NCI-H1092 treated with DMSO at 0.1 percent for 48 hours (cell line): ENCODE measurements at places on chromosomes 3 and 15.

DNA sequence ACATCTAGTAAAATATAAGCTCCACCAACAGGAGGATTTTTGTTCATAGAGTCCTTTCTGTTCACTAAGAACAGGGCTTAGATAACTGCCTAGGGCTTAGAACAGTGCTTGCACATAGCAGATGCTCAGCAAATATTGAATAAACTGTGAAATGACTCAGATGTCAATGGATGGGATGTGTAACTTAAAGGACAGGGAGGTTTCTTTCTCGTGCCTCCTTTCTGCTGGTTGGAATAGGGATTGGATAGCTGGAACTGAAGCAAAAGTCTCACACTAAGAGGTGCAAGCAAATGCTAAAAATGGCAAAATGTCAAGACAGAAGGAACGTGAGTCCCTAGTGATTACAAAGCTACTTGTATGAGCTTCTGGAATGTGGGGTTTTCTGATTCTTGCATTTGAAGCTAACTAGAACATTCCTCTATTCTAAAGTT lies 392.8 kb upstream of the WNT5A start:
- DNase-seq, result no peak

- DNase-seq, result no peak
Measured at GRCh38 chr3:135329479-135329878, 534.4 kb downstream of the EPHB1 start.

DNA sequence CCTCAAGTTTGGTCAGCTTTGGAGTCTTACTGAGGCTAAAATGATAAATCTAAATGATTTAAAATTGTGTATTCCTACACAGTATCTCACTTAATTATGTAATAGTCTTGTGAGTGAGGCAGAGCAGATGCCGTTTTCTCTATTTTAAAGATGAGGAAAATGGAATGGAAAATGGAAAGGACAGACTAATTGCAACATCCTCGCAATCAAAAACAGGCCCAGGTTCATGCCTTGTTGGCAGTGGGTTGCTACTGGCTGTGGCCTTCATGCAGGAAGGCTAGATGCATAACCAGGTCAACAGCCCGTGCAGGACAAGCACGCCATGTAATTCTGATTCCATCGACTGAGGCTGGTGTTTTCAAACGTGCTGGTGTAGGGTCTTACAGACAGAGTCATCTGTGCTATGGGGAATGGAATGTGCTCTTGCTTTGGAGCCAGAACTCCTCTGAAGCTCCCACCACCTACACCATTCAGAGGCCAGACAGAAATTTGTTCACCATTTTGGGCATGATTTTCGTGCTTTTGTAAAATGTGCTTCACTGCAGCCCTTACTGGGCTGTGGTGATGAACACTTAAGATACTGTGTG lies 37.9 kb downstream of the MLH1 start:
- no peak for DNase-seq

GRCh38 chr3:151051533-151051932 lies 33.9 kb upstream of the MED12L start:
- DNase-seq, result no peak

- peak; percentile 91 for DNase-seq
Measured at GRCh38 chr3:32109256-32109655, 2.8 kb downstream of the GPD1L start.

DNA sequence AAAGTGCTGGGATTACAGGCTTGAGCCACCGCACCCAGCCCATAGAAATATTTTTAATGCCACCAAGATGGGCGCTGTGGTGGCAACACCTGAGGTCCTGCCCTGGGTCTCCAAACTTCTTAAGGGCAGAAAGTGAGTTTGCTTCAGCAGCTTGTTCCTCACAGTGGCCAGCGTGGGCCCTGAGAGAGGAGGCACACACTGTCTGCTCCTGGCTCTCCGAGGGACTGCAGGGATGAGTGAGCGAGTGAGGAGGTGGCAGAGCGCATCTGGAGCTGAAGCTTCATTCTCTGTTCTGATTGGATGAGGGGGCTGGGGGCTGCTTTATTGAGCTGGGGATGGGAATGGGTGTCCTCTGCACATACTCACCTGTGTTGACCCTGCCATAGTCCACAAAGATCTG lies 57.6 kb upstream of the RAB6B start:
- no peak for DNase-seq

GRCh38 chr15:43922021-43922420 lies 95.2 kb downstream of the WDR76 start:
- no peak for DNase-seq

DNA sequence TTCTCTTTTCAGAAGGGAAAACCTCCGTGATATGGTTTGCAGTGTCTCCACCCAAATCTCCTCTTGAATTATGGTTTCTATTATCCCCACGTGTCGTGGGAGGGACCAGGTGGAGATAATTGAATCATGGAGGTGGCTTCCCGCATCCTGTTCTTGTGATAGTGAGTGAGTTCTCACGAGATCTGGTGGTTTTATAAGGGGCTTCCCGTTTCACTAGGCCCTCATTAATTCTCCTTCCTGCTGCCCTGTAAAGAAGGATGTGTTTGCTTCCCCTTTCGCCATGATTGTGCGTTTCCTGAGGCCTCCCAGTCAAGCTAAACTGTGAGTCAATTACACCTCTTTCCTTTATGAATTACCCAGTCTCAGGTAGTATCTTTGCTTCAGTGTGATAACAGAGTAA lies 692.7 kb upstream of the GRM7 start:
- no peak for DNase-seq

- DNase-seq, result no peak
Measured at GRCh38 chr15:56205061-56205876, 38.4 kb downstream of the RFX7 start.

GRCh38 chr3:14402304-14402811 lies at the start of gene SLC6A6:
Gene SLC6A6 (plus strand): TSS chr3:14402606. CDS start chr3:14443635, 41,029 bp downstream.
- peak; percentile 93 for DNase-seq

DNA sequence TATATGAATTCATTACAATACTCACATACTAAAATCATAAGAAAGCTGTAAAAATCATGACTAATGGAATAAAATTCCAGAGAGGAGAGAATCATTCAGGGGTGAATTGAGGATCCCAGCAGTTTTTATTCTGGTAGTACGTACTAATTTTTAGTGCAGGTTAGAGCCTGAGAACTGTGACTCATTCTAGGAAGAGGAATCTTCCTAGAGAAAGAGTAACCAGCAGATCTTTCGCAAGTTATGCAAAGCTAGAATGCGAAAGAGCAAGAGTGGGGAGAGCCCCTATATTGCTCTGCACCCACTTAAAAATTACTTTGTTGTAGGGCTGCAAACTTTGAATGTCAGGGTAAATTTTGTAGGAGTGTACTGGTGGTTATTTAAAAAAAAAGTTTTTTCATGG lies 303.6 kb upstream of the ARPP21 start:
- DNase-seq, result no peak

DNA sequence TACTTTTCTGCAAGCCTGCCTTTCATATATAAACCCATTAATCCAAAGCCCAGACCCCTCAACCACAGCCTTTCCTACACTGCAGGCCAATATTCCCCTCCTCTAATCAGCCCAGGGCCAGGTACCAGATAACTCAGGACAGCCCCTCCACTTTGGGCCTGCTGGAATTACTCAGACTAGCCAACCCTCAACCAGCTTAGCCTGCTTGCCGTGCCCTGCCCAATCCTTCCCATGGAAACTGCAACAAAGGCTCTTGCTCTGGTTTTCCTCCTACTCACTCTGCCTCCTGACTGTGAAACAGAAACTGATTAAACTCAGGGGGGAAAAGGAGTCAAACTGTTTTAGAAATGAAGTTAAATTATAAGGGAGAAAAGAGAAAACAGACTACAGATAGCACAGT lies 248.1 kb downstream of the KLF13 start:
- DNase-seq, result no peak

DNA sequence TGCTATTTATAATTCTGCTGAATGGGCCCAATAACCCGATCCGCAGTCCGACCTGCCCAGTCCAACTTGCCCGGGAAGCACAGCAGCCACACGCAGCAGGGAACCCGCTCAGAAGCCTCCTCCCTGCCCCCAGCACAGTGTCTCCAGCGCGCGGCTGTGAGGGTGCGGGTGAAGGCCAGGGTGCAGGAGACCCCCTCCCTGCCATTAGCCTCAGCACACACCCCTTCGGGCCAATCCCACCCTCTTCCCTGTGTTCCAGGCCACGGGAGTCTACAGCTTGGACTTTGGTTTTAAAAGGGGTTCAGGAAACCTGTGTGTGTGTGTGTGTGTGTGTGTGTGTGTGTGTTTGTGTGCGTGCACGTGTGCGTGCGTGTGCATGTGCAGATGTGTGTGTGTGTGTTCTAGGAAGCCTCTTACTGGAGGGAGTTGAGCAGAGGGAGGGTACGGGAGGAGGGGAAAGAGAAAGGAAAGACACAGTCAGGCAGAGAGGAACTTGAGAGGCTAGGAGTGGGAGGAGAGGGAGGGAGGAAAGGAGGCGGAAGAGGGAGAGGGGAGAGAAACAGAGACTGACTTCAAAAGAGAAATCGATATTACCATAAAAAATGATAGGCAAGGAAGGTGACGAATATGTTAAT lies 34.2 kb downstream of the ATP2B2 start:
- peak; percentile 9 for DNase-seq

DNA sequence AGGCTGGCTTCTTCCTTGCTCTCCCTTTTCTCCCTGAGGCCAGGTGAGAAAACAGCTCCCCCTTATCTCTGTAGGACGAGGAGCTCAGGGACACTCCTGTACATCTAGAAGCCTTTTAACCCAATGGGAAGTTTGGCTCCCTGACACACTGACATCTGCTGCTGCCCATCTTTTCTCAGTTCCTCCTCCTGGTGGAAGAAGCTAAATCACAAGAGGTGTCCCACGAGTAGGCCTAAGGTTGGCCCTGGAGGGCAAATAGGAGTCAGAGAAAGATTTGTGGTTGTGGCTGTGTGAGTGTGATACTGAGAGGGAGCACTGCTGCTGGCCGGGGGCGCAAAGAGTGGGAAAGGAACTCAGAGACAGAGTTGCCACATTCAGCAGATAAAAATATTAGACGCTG lies 49.5 kb downstream of the ARHGAP31 start:
- no peak for DNase-seq

DNA sequence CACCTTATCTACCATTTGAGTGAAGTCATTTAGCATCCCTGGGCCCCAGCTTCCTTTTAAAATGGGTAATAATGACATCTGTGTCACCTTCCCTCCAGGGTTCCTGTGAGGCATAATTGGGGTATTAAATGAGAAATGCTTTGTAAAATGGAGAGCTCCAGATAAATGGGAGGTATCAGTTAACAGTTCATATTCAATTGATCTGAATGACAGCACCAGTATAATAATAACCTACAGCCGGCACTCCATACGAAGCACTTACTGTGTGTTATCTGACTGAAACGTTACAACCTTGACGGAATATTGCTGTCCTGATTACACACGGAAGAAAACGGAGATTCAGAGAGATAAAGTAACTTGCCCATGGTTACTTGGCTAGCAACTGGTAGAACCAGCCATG lies 53.6 kb downstream of the BHLHE40 start:
- no peak for DNase-seq

- DNase-seq, result no peak
Measured at GRCh38 chr15:96264801-96265515, 65.5 kb upstream of the NR2F2 start.

DNA sequence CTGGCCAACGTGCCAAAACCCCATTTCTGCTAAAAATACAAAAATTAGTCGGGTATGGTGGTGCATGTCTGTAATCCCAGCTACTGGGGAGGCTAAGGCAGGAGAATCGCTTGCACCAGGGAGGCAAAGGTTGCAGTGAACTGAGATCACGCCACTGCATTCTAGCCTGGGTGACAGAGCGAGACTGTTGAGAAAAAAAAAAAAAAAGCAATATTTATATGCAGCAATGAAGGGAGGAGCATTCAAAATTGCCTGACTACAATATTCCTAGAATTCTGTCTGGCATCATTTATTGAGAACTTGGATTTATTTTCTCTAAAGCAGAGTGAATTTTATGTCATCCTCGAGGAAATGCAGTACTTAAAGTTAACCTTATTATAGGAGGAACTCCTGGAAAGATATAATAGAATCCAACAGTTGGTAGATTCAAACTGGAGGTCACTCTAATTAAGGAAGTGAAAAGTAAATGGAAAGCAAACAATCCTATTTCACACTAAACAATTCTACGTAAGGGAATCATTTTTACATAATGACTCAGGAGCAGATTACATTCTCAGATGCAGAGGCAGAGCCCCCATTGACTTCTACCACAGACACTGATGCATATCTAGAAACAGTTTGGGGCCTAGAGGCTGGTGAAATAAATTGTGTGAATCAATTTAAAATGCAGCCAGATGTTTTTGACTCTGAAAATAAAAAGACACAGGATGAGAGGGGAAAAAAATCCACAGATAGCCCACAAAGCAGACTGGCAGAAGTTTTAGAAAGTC lies 82.1 kb upstream of the FHIT start:
- DNase-seq, result no peak

GRCh38 chr3:108357042-108357441 lies 60.7 kb downstream of the HHLA2 start:
- DNase-seq, result no peak

GRCh38 chr3:180280555-180280954 lies 243.8 kb upstream of the PEX5L start:
- no peak for DNase-seq

GRCh38 chr3:88462230-88462629 lies 312.5 kb downstream of the C3orf38 start:
- no peak for DNase-seq

GRCh38 chr3:64395490-64395889 lies 170.2 kb upstream of the PRICKLE2 start:
- no peak for DNase-seq

DNA sequence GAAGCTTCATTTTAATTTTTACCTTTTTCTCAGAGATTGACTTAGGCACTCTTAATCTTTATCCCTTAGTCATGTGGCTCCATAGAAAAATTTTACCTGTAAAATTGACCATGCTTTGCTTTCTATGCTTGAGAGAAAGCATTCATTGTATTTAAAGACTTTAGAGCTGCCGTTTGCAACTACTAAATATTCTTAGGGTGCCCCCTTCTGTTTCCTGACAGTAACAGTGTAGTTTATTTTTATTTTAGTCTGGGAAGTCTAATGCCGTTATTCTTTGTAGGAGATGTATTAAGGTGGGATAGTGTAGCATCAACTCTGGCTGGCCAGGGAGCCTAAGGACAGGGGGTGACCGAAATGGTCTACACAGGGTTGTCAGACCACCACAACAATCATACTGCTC lies 84.5 kb upstream of the SYNPR start:
- DNase-seq, result peak; percentile 63

GRCh38 chr15:77688266-77688665 lies 55.6 kb upstream of the LINGO1 start:
- DNase-seq, result no peak

DNA sequence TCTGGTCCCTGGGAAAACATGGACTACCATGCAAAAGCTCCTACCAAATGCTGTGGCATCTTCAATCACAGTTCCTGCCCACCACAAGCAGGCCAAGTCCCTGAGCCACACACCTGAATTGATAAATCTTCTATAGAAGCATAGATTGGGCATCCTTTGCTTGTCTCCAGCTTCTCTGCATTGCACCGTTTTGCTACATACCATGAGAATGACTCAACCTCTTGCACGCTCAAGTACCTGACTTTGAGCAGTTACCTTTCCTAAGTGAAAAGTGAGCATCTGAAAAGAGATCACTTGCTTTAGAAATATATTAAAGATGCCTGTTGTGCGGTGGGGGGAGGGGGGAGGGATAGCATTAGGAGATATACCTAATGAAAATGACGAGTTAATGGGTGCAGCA lies 31.3 kb downstream of the GATM start:
- DNase-seq, result no peak

- no peak for DNase-seq
Measured at GRCh38 chr3:141642215-141642614, 95.9 kb upstream of the RNF7 start.

GRCh38 chr15:57865294-57865693 lies 158.8 kb downstream of the POLR2M start:
- no peak for DNase-seq

- no peak for DNase-seq
Measured at GRCh38 chr3:31095255-31095654, 200.8 kb upstream of the GADL1 start.

- DNase-seq, result no peak
Measured at GRCh38 chr3:143676747-143677146, 171.5 kb downstream of the SLC9A9 start.
